Hematopoietic multipotent progenitor cell treated with erythropoietin and hydrocortisone succinate and interleukin-3 and kit ligand, for 15 days (in vitro differentiated cells): ENCODE measurements at places on chromosomes 7 and 10.

DNA sequence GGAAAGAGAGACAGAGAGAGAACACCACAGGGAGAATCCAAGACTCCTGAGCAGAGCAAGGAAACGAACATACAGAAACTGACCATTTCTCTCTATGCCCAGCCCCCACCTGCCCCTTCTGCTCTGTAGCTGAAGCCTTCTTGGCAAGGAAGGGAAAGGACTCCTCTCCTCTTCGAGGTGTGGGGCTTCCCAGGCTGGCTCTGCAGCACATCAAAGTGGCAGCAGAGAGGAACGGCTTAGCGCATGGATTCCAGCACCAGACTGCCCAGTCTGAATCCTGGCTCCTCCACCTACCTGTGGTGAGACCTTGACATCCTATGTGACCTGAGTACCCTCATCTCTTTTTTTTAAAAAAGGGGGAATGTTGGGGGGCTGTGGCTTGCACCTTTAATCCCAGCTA lies 69.4 kb downstream of the SH3PXD2A start:
- no peak for DNase-seq

DNA sequence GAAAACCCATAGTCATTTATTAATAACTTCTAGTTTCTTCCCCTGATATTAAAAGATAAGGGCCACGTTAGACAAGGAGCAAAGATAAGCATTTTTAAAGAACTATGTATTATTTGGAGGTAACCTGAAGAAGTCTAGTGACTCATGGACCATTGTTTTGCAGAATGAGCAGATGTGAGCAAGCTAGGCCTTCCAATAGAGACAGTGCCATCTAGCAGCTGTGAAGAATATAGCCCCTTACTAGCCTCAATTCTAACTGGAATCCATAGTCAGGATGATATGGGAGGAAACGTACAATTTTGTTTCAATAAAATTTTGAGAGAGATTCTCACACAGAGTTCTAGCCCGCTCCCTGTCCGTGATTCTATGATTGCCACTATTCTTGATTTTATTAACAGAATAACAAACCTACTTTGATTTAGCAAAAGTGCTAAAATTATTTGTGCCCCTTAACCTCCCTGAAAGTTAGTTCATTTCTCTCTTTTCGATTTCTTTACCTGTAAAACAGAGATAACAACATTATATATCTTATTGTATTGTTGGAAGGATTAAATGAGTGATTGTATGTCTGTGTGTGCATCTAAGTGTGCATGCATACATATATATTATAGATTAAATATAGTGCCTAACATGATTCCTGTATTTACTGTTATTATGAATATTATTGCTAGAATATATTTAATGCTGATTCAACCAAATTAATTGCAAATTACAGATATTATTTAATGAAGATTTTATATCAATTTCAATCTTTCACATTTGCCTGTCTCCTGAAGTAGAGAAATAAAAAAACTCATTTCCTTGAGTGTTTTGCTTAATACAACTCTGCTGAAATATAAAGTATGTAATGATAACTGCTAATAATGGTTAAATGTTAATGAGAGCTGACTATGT lies 22.7 kb downstream of the FAM237B start:
- no peak for DNase-seq

- peak; percentile 74 for DNase-seq
Measured at GRCh38 chr7:139118234-139118804, 8.8 kb upstream of the ZC3HAV1 start.

DNA sequence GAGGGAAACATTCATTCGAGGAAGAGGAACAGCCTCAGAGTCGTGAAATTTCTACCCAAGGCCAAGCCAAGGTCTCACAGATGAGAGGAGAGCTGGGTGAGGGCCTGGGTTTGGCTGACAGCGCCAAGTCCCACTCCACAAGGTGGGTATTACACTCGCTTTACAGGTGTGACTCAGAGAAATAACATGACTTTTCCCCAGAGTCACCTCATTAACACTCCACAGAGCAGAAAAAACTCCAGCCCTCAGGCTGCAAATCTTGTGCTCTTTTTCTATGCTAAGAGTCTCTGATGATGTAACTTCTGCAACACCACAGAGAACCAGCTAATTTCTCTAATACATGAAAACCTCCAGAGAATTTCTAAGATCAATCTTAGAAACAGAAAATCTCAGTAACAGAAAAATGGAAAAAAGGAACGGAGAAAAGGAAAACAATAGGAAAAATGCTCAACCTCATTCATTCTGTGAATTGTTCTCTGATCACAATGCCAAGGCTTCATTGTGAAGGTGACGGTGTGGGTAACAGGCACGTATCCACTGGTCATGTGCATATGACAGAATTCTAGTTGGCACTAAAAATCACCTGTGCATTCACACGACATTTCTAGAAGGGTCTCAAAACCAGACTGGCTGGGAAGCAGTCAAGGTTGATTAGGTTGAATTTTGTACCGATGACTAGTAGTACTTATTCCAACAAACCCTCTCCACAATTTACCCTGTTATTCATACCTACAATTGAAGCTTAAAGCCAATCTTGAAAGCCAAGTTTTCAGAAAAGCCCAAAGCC lies 20.3 kb downstream of the YWHAG start:
- DNase-seq, result no peak

DNA sequence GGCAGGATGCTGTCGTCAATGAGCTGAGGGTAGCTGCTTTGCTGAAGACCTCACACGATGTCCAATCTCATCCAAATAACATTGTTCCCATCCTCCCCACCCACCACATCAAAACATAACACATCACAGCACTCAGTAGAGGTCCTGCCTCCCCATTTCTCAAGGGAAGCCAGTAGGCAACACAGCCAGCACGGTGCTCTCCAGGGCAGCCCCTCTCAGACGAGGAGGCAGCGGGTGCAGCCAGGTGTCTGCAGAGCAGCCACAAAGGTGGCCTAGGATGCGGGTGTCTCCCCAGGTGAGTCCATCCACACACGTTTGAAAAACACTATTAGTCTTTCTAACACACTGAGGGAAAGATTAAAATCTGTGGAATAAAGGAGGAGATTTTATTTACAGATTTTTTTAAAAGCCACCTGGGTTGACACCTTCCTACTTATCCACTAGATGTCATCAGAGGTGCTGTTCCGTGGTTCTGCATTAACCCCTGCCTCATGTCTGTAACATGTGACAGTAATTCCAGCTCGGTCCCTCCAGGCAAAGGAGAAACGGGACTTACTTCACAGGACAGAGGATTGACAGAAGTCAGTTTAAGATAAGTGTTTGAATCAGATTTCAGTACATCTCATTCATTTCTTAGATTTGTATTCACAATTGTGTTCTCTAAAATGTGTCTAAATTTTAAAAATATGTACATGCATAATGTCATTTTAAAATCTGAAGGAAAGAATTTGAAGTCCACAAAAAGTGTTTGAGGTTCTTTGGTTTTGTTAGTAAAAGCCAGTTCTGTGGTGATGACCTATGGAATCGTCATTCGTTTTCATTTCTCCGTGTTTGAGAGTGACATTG lies 68.0 kb downstream of the LANCL2 start:
- no peak for DNase-seq

DNA sequence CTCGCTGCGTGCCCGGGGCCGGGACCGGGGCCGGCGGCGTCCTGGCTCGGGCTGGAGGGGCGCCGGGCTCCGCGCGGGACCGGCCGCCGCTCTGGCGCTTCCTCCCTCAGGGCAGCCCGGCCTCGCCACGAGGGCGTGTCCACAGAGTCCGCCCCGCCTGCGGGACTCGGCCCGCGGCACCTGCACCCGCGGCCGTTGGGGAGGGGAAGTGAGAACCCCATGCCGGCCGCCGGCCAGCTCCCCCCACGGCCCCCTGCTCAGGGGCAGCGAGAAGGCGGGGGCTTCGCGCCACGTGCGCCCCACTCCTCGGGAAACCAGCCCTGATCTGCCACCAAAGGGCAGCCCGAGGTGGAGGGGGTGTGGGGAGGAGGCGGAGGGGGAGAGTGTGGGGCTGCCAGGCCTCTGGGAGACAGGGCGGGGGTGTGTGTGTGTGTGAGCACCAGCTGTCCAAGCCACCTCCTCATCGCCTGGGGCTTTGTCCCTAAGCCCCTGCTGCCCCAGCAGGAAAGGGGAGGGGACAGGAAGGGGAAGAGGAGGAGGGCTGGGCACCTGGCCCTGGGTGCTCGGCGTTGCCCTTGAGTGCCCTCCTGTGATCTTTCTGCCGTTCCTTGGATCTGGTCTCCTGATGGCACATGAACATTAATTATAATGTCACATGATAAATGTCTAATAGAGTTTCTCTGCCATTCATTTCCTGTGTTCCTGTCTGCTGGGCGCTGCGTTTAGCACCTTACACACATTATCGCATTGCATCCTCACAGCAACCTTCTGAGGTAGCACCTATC lies at the start of gene PIK3AP1:
Gene PIK3AP1 (minus strand): TSS at position 93 of the 785 bp plus-strand sequence. CDS start 120 bp downstream, outside the sequence.
- peak; percentile 66 for DNase-seq

GRCh38 chr7:69169386-69169785 lies 428.9 kb upstream of the AUTS2 start:
- no peak for DNase-seq

GRCh38 chr10:127830414-127830813 lies 62.3 kb downstream of the CLRN3 start:
- no peak for DNase-seq
